ENCODE measurements at places on chromosomes 3 and 15. TPM values are rescaled to one million over a fixed set of nuclear protein-coding genes. Genes with fewer than 3 reads are reported as not detected.

The PDZRN3 gene
- 70.1 TPM for polyA plus RNA-seq

The NUP210 gene
- 15.9 TPM for polyA plus RNA-seq

The GABRB3 gene
- polyA plus RNA-seq = 3.3 TPM

The ITGA11 gene
- polyA plus RNA-seq = 1.7 TPM

The DUOXA2 gene
- 0.10 TPM for polyA plus RNA-seq

The HES1 gene
- 142 TPM for polyA plus RNA-seq

GRCh38 chr3:173819368-173819767 is 421.8 kb downstream of the NLGN1 start:
- DNase-seq = no peak

DNA sequence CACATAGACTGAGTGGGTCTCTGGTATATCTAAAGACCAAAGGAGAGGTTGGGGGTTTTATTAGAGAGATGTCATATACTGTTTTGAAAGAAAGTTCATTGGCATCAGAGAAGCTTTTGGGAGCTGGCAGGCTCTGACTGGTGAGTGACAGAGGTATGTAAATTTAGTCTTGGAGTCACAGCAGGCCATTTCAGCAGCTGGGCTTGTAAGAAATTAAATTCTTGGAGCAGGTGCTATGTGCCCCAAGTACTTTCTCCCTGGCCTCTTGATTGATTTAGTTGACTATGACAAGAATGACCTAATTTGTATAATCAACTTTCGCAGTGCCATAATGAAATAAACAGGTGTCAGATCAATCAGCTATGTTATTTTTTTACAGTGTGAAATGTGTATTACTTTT is 47.8 kb upstream of the CDAN1 start:
- no peak for DNase-seq

DNA sequence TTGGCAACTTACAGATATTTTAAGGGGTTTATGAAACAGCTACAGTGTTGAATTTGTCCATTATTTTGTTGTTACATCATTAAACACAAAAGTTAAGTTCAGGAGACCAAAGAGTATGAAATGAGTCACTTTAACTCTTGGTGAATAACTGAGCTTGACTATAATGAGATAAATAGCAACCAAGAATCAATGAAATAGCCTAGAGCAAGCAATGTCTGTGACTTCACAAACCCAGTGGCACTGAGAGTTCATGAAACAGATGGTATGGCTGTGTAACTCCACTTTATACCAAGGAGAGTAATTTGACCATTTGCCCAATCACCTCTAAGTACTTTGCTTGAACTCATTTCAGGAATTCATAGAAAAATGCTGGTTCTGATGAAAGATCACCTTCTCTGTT is 169.6 kb upstream of the GADL1 start:
- DNase-seq = no peak

GRCh38 chr3:109369510-109369909 is 32.2 kb upstream of the DPPA4 start:
- DNase-seq = no peak

DNA sequence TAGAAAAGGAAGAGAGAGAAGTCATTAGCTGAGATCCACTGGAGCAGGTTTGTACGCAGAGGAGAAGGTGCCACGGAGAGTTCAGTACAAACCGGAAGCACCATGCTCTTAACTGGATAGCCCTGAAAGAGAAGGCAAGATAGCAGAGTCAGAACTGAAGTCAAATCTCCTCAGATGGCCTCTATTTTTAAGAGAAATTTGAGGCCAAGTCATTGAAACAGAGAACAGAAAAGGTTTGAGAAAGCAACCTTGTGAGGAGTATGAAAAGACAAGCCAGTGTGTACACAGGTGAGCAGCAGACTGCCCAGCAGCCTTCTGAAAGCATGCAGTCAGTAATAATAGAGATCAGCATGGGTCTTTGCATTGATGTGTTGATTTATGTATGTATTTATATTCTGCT is 66.1 kb upstream of the SPRED1 start:
- no peak for DNase-seq

DNA sequence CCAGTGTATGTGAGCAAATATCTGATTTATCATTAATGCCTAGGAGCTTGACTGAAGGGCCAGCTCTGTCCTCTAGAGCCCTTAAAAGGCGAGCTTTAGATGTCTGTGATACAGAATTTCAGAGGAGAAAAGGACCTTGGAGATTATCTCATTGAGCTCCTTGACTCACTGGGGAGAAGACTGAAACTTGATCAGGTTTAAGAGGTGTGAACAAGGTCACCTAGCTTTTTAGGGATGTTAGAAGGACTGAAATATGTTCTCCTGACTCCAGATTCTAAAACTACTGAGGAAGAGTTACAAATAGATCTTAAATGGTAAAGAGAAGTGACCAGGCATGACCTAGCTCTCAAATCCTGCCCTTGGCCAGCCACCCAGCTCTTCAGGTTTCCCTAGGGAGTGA is 193.7 kb upstream of the BHLHE40 start:
- DNase-seq = no peak

GRCh38 chr3:179526989-179527391 is 35.7 kb upstream of the ACTL6A start:
- DNase-seq = peak; percentile 85

GRCh38 chr3:163622384-163622783 is 1455.9 kb downstream of the SI start:
- peak; percentile 8 for DNase-seq

DNA sequence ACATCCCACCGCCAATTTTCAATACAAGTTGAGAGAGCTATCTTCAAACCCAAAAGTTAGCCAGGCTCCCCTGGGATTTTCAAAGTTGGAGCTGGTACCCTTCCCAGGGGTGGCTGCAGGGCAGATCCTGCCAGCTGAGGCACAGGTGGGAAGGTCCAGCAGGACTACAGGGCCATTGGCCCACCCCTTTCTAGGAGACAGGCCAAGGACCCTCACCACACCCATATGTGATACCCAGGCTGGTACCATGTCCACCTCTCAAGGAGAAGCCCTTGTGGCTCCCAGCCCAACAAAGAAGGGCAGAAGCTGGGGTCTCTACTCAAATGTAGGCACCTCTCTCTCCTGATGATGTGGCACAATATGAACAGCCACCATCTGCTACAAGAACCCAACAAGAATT is 8.0 kb downstream of the POC1A start:
- DNase-seq = no peak

Measured in right lung (tissue), 10 donors.